ENCODE measurements at places on chromosomes 3 and 15.

DNA sequence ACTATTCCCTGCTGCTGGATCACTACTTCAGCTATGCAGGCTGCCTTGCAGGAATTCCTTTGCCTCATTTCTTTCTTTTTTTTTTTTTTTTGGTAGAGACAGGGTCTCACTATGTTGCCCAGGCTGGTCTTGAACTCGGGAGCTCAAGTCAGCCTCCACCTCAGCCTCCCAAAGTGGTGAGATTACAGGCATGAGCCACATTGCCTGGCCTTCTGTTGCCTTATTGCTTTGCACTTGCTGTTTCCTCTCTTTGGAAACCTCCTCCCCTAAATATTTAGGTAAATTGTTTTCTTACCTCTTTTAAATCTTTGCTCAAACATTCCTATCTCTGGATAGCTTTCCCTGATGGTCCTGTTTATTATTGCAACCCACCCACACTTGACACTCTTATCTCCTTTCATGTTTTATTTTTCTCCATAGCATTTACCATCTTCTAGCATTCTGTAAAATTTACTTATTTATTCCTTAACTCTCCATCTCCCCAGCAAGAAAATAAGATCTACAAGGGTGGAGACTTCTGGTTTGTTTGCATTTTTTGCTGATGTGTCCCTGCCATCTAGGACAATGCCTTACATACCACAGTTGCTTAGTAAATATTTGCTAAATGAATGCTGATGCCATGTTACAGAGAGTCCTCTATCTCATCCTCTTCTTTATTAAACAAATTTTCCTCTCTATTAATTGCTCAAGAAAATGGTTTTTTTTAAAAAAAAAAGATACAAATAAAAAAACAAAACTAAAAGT is 134.8 kb downstream of the P2RY1 start:
- no peak for DNase-seq

DNA sequence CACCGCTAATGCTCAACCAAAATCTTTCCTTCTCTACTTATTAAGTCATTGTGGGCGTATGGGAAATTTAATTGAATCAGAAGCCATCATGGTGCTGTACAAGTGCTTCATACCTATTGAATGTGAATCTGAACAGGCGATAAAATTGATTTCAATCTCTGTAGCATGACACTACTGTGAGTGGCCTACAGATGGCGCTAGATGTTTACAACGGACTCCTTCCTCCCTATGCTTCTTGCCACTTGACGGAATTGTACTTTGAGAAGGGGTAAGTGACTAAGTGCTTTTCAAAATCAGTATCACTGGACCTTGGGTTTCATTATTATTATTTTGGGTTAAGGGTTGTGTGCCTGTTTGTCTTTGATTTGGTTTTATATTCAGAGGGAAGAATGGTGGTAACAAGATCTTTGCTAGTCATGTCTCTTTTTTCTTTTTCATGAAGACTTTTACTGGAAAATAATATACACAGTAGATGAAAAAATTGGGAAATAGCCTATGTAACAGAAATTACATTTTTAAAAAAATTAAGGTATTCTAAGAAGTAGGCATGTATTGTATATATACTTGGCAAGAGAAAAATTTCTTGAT is 35.4 kb downstream of the ACP3 start:
- peak; percentile 39 for DNase-seq

GRCh38 chr3:73465926-73466325 is 158.8 kb downstream of the PDZRN3 start:
- DNase-seq: no peak

GRCh38 chr3:189820365-189820720 is 189.2 kb downstream of the TP63 start:
- DNase-seq: no peak

DNA sequence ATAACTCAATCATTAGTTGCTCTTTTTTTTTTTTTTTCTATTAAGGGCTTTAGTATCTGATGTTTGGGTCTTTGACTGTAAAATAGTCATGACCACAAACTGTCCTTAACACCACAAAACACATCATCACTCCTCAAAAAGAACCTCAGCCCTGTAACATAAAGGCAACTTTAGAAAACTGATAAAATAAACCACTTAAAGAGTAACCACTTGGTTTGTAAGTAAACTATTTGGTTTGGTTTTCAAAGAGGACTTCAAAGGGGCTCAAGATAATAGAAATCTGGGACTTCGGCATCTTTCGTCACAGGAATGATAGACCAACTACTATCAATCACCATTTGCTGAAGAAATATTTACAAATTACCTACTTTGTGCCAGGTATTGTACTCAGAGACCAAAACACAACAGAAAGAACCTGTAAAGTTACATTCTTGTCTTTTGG is 167.8 kb downstream of the FOXP1 start:
- DNase-seq: no peak

DNA sequence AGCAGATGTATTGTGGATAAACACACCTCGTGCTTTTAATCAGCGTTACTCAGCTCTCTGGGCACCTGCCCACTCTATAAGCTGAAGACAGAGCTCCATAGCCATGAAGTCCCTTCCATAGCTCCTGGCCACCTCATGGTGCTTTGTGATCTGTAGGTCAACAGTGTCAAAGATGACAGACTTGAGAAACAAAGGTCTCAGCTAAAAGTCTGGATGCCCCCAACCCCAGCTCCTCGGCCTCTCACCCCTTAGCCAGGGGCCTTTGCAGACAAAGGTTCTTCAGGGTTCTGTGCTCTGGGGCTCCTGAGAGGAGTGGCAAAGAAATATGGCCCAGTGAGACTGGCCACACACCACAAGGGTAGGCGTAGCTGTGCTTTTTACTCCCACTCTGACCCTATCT is 168.6 kb downstream of the KLF13 start:
- no peak for DNase-seq

DNA sequence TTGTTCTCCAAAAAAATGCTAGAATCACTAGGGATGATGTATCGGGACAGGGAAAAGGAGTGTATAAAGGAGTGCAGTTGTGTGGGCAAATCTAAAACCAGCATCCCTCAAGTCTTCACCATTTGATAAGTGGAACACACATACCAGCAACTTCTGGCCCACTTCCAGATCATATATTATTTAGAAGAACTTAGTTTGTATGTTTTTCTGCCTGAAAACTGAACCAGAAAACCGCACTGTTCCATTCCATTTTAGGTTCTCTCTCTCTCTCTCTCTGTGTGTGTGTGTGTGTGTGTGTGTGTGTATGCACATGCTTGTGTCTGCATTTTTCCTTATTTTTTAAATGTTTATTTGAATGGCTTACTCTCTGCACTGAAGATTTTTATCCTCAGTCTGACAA is 93.5 kb downstream of the SERPINI1 start:
- no peak for DNase-seq

GRCh38 chr3:134368751-134369105 is 5.5 kb downstream of the AMOTL2 start:
- no peak for DNase-seq

GRCh38 chr15:92123962-92124656 is 269.6 kb upstream of the ST8SIA2 start:
- DNase-seq: no peak

GRCh38 chr3:86990734-86991481 is at the start of gene VGLL3:
Gene VGLL3 (minus strand): TSS chr3:86991149. CDS start chr3:86990743, 406 bp downstream.
- peak; percentile 68 for DNase-seq

- DNase-seq: no peak
Observed at GRCh38 chr3:19364148-19364547, 215.8 kb downstream of the KCNH8 start.

DNA sequence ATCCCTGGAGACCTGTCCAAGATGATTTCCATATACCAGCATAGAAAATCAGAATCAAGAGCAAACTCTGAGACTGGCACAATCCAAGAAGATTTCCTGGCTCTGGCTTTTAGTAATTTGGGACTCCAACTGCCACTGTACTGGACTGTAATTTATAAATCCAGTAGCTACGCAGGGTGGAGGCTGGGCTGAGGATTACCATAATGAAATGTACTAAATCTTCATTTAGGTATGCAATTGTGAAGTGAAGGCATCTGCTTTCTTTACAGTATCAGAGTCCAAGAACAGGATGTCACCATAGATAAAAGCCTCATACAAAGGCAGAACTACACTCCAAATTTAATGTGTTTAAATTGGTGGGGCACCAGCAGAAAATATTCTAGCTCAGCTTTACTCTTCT is 46.5 kb downstream of the TMEM39A start:
- DNase-seq: no peak

GRCh38 chr15:78201281-78202190 is 32.8 kb downstream of the ACSBG1 start:
- DNase-seq: peak; percentile 0

Data from progenitor cell of endocrine pancreas (in vitro differentiated cells).